ENCODE measurements at places on chromosomes 6 and 20.

DNA sequence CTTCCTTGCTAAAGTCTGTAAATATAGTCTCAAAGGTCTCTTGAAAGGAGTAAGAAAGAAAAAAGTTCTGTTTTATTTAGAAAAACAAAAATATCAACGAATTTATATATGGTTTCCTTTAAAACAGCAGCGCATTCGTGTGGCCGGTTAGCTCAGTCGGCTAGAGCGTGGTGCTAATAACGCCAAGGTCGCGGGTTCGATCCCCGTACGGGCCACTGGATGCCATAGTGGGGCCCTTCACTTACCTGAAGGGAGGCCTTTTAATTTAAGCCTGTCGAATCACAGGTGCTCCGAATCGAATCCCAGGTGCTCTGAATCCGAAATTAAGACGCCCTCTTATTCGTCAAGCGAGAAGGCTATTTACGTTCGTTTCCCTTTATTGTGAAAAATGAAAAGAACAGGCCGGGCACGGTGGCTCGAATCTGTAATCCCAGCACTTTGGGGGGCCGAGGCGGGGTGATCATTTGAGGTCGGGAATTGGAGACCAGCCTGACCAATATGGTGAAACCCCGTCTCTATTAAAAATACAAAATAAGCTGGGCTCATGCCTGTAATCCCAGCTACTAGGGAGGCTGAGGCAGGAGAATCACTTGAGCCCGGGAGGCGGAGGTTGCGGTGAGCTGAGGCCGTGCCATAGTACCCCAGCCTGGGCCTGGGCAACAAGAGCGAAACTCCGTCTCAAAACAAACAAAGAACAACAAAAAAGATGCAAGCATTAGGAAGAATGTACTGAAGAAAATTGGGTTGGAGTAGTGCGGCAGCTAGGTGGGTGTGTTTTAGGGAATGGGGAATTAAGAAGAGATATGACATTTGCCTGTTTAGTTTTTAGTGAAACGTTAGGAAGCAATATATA lies 195.8 kb upstream of the ZNF184 start:
- no peak for DNase-seq

DNA sequence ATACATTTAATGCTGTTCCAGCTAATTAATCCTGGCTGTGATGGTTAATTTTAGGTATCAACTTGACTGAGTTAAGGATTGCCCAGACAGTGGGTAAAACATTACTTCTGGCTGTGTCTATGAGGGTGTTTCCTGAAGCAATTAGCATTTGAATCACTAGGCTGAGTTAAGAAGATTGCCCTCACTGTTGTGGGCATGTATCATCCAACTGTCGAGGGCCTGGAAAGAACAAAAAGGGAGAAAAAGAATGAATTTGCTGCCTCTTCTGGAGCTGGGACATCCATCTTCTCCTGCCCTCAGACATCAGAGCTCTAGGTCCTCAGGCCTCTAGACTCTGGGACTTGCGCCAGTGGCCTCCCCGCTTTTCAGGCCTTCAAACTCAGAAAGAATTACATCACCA lies 34.3 kb downstream of the SDHAF4 start:
- no peak for DNase-seq

GRCh38 chr20:49345524-49345923 lies 67.7 kb upstream of the ZNFX1 start:
- no peak for DNase-seq

DNA sequence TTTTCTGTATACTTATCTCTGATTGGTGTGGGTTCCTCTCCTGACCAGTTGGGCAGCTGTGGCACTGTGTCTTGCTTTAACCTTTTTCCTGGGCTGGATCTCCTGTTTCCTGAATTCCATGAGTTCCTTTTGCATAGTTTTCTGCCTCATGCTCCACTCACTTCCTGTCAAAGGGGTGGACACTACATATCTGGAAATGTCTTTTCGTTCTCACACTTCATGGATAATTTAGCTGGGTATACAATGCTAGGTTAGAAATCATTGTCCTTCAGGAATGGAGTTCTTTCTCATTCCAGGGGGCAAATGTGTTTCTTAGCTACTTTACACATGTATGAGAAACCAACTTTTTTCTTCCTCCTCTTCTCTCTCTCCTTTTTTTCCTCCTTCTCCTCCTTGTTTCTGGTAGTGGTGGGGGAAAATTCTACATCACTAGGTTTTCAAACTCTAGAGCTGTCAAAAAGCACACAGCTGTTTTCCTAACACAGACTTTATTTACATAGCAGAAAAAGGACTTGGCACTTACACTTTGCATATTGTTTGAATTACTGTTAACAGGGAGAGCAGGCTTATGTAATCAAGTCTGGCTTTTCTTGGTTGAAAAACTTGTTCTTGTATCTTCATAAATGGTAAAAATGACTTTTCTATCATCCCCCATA lies 9.0 kb upstream of the DDX27 start:
- no peak for DNase-seq

- no peak for DNase-seq
These were observed 100.8 kb downstream of the TNFAIP3 start for GRCh38 chr6:137967689-137968454.

DNA sequence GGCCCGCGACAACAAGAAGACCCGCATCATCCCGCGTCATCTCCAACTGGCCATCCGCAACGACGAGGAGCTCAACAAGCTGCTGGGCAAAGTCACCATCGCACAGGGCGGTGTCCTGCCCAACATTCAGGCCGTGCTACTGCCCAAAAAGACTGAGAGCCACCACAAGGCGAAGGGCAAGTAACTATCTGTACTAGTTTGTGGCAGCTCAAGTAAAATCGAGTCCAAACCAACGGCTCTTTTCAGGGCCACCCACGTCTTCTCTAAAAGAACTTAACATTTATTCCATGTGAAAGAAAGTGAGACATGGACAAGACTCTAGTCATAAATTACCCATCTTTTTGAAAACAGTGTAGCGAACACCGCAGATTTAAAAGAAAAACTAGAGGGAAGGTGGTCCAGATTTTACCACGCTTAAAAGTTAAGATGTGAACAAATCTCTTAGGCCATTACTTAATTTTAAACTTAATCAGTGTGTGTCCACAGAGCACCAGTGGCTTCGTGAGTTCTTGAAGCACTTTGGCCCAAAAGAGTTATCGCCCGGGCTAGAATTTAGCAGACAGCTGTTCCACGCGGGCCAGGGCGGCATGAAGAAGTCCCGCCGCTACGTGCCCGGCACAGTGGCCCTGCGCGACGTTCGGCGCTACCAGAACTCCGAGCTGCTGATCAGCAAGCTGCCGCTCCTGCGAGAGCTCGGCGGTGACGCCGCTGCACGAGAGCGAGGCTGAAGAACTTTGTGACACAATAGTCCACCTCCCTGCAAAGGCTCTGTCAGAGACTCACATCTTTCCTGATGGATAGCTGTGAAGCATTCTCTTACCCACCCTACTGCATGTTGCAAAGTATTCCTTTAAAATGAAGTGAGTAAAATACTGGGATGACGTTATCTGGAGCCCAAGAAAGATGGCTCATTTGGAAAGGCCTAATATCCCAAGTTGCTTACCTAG lies 113.9 kb upstream of the PRSS16 start:
- no peak for DNase-seq

DNA sequence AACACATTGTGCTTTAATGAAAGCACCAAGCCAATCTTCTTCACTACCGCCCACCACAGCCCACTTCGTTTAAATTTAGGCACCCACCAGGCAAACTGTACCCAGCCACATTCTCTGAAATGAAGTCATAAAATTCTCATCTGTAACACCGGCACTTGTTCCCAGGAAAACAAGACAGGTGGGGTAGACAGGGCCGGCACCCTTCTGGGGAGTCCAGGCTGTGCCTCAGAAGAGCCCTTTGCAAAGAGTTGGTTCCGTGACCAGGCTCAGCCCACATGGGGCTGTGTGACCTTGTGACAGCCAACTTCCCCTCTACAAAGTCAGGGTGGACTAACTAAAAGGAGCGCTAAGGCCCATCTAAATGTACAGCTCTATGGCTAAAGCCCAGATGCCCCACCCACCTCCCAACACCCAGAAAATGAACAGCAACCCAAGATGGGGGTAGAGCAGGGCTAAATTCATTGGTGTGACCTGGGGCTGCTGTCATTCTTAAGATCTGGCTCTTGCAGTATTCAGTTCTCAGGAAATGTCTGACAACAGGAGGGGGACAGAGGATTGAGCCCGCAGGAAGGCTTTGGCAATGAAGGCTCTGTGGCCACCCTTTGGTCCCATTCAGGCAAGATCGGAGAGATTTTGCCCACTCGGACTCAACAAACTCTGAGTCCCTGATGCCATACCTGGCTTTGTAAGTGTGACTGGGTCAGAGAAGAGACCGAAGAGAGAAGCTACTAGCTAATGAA lies 56.7 kb downstream of the TRERF1 start:
- DNase-seq: no peak

DNA sequence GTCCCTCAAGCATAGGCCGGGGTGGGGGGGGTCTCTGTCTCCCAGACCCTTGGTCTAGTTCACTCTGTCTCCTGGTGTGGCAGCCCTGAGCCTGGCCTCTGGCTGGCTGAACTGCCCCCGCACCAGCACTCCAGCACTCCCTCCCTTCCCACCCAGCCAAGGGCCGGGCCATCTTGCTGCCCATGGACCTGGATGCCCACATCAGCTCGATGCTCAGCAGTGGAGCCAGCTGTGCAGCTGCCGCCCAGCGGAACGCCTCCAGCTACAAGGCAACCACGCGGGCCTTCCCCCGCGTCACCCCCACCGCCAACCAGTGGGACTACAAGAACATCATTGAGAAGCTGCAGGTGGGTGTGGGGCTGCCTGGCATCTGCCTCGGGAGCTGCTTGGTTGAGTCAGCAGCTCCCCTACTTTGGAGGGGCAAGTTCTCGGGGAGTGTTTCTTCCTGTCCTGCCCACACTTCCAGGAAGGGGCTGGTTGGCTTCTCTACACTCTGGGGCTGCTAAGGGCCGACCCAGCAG lies 28.4 kb downstream of the UQCC2 start:
- DNase-seq: no peak

DNA sequence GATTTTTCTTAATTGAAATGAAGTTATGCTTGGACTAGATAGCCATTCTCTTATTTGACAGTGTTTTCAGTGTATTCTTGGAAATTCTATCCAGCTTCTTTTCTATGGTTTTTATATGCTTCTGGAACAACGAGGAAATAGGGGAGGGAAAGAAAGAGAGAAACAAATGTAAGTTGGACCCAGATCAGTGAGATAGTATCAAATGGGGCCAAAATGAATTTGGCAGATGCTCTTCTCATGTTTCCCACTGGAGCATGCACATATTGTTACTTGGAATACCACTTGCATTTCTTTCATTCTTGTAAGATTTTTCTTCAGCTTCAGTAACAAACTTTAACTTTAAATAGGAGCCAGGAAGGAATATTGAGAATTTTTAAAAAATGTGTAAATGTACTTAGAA lies 312.3 kb downstream of the PRL start:
- no peak for DNase-seq

GRCh38 chr20:45765307-45765875 lies 26.3 kb downstream of the WFDC3 start:
- no peak for DNase-seq

DNA sequence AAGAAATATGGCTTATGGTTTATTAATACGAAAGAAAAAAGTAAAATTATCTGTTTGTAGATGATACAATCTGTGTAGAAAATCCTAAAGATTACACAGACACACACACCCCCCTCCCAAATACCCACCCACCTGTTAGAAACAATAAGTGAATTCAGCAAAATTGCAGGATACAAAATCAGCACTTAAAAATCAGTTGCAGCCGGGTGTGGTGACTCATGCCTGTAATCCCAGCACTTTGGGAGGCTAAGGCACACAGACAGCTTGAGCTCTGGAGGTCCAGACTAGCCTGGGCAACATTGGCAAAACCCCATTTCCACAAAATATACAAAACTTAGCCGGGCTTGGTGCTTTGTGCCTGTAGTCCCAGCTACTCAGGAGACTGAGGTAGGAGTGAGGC lies 42.3 kb downstream of the NINL start:
- DNase-seq: no peak

GRCh38 chr20:48599106-48599747 lies 228.6 kb downstream of the PREX1 start:
- DNase-seq: no peak

DNA sequence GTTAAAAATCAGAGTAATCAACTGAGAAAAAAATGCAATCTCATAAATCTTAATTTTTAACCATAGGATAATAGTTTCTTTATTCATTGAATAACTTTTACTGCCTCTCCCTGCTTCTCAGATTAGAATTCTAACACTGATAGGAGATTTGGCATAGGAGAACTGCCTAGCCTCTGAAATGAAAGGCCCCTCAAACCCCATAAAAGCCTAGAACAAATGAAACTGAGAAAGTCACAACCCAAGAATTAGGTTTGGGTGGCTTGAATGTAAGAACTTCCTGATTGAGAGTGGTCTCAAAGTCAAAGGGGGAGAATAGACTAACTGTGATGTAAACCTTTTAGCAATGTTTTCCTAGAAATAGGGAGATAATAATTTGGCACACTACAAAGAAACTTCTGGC lies 52.2 kb downstream of the SAMD5 start:
- DNase-seq: no peak

DNA sequence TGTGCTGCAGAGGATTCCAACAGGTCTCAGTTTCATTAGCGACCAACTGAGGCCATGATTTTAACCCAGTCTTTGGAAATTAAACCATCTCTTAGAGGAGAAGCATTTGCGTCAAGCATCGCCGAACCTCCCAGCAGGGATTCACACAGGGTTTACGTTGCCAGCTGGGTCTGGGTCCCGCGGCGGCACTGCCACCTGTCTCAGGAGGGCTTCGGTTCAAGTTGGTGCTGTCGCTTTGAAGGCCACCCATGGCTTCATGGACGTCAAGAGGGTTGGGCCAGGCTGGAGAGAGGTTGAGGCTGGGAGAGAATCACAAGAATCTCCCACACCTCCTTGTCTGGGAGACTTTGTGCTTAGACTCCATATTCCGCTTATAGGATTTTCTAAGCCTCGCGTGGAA lies 43.0 kb upstream of the FRMD1 start:
- DNase-seq: no peak

DNA sequence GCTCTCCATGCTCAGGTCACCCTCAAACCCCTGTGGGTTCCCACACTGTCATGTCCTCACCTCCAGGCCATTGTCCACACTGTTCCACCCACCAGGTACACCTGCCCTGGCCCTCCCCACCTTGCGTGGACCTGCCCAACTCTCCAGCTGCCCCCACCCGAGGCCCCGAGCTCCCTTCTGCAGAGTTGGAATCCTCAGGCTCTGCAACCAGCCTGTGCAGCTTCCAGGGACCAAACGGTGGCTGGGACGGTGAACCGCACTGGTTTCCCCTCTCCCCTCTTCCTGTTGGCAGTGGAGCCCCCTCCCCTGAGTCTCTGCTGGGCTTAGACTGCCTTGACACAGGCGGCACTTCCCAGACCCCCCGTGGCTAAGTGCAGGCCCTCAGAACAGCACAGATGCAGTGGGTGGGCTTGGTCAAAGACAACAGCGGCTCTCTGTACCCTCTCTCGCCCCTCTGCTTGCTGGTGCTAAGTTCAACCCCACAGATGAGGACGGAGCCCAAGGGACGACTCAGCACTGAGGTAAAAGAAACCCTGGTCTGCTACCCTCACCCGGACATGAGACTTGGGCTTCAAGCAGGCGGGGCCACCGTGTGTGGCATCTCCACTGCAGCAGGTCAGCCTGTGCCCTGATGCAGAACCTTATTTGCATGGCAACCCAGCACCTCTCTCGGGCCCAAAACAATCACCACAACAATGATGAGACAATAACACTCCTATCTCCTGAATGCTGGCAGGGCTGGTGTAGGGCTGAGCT lies 11.0 kb downstream of the ZBP1 start:
- DNase-seq: no peak

- DNase-seq: no peak
These were observed 336.9 kb downstream of the KHDRBS2 start for GRCh38 chr6:61949161-61949560.

GRCh38 chr6:40627316-40627715 lies 40.2 kb upstream of the LRFN2 start:
- DNase-seq: no peak

GRCh38 chr6:48080227-48081009 lies 30.6 kb downstream of the PTCHD4 start:
- no peak for DNase-seq

GRCh38 chr20:4260102-4260501 lies 244.7 kb upstream of the RNF24 start:
- DNase-seq: no peak

Data from non-pigmented ciliary epithelial cell (primary cell).